ENCODE measurements at places on chromosomes 2 and 18. TPM values are rescaled to one million over a fixed set of nuclear protein-coding genes. Genes with fewer than 3 reads are reported as not detected.

The MORN2 gene
- 25.8 TPM for total RNA-seq

GRCh38 chr2:238493880-238494572 is 67.3 kb downstream of the ASB1 start:
- H3K4me1 ChIP-seq = no peaks in the 10 kb centered on the region
- H3K4me3 ChIP-seq = no peak overlapping the region
- peaks cover 20% of the 10 kb centered on the region for H3K27me3 ChIP-seq
- DNase-seq = no peak

The ITGA6 gene
- 52.5 TPM for total RNA-seq

DNA sequence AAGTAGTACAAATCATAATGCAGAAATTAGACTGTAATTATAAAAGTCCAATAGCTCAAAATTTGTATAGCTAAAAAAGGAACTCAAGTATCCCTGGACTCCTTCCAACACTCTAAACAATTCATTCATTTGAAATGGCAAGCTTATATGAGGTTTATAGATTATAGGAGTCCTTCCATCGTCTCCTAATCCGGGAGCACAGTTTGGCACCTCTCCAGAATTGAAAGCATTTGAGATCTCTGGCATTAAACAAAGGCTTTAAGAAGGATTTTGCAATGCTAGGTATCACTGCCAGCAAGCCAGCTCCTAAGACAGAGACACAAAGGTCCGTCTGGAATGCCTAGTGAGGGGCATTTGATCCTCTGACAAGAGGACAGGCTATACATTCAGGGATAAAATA is 90.9 kb downstream of the ACVR1 start:
- no peak overlapping the region for H3K4me3 ChIP-seq
- H3K27me3 ChIP-seq = no peaks in the 10 kb centered on the region
- peaks cover 91% of the 10 kb centered on the region for H3K4me1 ChIP-seq
- H3K27ac ChIP-seq = peak overlapping the region; percentile 57
- peaks cover under 1% of the 10 kb centered on the region for H3K36me3 ChIP-seq
- no peak for DNase-seq

The REG3G gene
- not detected for total RNA-seq

- no peak for DNase-seq
- no peak overlapping the region for H3K27ac ChIP-seq
- peaks cover 9% of the 10 kb centered on the region for H3K4me1 ChIP-seq
- H3K27me3 ChIP-seq = no peaks in the 10 kb centered on the region
Observed at GRCh38 chr2:128275498-128276045, 43.1 kb downstream of the HS6ST1 start.

The GAREM2 gene
- 0.92 TPM for total RNA-seq

The NMUR1 gene
- not detected for total RNA-seq

GRCh38 chr2:21599417-21599816 is 475.6 kb downstream of the TDRD15 start:
- H3K4me3 ChIP-seq = no peak overlapping the region
- DNase-seq = no peak
- H3K27ac ChIP-seq = no peak overlapping the region
- H3K27me3 ChIP-seq = no peaks in the 10 kb centered on the region

DNA sequence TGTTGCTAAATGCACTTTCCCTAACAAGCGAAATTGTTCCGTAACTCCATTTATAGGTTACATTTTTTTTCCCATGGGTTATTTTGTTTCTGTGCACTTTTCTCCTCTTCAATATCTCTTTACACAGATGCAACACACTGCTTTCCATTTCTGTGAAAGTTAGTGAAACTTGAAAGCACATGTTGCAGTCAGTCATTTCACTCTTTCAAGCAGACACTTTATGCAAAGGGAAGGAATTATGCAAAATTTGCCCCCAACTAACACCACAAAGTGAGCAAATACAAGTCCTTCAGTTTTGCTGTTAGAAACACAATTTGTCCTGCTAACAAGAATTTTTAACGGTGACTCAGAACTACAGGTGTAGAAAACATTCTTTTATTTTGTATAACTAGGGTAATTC is 124.8 kb downstream of the PTH2R start:
- no peaks in the 10 kb centered on the region for H3K4me1 ChIP-seq
- no peaks in the 10 kb centered on the region for H3K27me3 ChIP-seq
- no peak overlapping the region for H3K4me3 ChIP-seq
- H3K27ac ChIP-seq = no peak overlapping the region
- H3K36me3 ChIP-seq = no peaks in the 10 kb centered on the region

GRCh38 chr18:6204476-6204875 is 210.2 kb downstream of the L3MBTL4 start:
- no peak overlapping the region for H3K4me3 ChIP-seq
- H3K36me3 ChIP-seq = no peaks in the 10 kb centered on the region
- H3K27me3 ChIP-seq = no peaks in the 10 kb centered on the region
- no peaks in the 10 kb centered on the region for H3K4me1 ChIP-seq
- no peak overlapping the region for H3K27ac ChIP-seq

GRCh38 chr2:149064856-149065630 is 26.5 kb downstream of the LYPD6B start:
- no peaks in the 10 kb centered on the region for H3K27me3 ChIP-seq

DNA sequence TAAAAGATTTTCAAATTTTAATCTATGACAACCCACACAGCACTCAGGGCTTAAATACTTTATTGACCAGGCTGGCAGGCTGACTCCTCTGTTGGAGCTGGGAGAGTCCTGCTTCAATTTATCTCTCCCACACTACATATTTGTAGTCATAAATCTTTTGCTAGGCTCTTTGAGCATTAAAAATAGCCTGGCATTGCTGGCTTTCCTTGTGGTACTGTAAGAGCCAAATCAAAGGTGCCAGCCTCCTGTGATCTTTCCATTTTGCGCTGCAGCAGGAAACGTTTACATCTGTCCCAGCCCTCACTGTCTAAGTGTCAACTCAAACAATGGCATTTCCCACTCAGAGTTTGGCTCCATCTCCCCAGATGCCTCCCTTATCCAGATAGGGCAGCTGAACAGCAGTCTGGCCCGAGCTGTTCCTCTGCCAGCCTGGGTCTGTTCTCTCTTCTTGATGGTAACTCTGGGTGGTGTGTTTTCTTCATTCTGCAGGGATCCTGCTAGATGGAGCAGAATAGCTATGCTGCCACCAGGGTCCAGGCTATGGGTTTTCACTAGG is 62.1 kb downstream of the LRRTM1 start:
- no peak overlapping the region for H3K4me3 ChIP-seq
- H3K27ac ChIP-seq = no peak overlapping the region
- H3K36me3 ChIP-seq = no peaks in the 10 kb centered on the region
- H3K4me1 ChIP-seq = no peaks in the 10 kb centered on the region

- H3K4me3 ChIP-seq = no peak overlapping the region
- no peaks in the 10 kb centered on the region for H3K27me3 ChIP-seq
- H3K36me3 ChIP-seq = peaks cover 3% of the 10 kb centered on the region
- H3K4me1 ChIP-seq = no peaks in the 10 kb centered on the region
Observed at GRCh38 chr18:62037989-62038778, 145.4 kb upstream of the RNF152 start.
